ENCODE measurements at places on chromosomes 5 and 9. TPM values are rescaled to one million over a fixed set of nuclear protein-coding genes. Genes with fewer than 3 reads are reported as not detected.

DNA sequence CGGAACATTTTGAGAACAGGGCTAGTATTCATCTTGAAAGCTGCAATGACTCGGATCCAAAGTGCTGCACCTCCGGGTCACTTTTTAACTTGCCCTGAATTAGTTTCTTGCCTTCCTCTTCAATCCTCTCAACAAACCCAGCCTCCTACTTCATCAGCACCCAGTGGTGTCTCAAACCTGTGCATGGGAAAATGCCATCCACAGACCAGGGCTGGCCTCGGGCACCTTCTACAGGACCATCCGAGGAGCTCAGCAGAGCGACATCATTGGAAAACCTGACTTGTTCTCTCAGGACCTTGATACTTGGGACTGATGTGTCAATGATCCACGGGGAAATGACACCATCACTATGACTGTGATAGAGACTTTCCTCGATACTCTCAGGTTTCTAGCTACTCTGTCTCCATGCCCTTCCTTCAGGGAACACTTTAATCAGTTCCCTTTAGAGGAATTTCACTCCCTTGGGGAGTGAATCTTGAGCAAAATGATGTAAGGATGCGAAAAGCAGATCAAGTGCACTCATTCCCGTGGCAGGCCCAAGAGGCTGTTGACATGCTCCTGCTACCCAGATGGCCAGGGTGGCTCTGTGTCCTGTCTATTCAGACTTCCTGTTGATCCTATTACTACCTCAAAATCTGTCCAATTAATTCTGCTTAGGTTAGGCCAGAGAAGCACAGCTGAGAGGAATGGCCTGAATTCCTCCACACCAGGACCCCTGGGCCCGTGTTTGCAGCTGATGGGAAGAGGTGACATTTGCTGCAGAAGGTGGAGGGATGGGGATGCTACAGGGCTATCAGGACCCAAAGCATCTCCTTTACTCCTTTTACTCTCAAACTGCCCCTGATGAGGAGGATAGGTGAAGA is 96.5 kb upstream of the SLC25A48 start:
- DNase-seq = no peak

DNA sequence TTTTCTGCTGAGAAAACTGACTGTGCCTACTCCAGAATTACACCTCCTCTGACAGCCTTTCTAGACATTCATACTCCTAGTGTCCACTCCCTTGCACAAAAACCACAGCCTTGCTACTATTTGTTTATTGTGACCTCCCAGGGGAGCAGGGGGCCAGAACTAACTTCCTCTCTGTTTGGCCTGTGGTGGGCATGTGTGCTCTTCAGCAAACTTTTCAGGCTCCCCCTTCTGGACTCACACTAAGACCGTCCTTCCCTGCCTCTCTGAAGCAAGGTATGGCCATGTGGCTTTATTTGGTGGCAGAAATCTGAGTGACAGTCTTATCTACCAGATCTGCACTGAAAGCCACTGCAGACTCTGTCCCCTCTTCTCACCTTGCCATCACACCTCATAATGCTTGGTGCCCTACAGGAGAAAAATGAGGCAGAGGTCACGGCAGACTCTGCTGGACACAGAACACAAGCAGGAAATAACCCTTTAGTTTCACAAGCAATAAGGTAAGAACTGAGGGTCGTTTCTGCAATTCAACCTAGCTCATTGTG is 28.2 kb downstream of the LIFR start:
- no peak for DNase-seq

DNA sequence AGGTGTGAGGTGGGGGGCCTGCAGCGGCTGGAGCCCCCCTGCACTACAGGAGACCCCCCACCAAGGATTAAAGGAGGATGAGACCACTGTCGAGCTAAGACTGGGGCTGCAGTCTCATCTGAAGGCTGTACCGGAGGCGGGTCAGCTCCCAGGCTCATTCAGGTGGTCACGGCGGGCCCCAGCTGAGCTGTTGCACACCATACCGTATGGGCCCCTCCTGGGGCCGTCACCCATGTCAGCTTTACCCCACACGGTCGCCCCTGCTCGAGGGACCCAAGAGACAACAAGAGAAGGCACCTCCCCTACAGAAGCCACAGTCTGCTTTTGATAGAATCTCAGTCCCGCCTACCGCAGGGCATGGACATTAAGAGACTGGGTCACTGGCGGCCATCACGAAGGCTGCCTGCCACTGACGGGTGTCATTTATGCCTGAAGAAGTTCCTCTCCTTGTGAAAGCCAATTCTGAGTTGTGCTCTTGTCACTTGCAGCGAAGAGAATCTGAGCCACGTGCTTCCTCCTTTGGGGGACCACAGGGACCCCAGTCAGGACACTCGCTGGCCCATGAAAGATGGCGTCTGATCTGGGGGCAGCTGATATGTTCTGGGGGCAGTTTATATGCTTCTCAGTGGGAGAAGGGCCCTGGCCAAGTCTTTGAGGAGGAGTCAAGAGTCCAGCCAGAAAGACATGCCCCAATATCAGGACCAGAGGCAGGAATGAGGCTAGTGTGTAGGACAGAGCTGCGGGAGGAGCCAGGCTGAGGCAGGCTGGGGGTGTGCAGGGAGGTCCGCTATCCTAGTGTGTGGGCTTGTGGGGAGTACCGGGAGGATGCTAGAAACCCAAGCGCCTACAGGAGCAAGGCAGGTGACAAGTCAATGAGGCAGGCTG is 102.4 kb downstream of the ZNF354C start:
- DNase-seq = no peak

Gene PCDHGB3
- total RNA-seq = 2.0 TPM

Gene TAF11L10
- total RNA-seq = not detected

Gene MARCHF3
- total RNA-seq = 52.8 TPM

All from mucosa of descending colon (tissue), 3 donors.